ENCODE measurements at places on chromosomes 3 and 15. TPM values are rescaled to one million over a fixed set of nuclear protein-coding genes. Genes with fewer than 3 reads are reported as not detected.

Gene ZPLD1
- 0.17 TPM for total RNA-seq

Gene MYZAP
- not detected for total RNA-seq

Gene MYD88
- total RNA-seq = 10.3 TPM

Gene CKMT1A
- total RNA-seq = not detected

Gene SNURF
- 61.1 TPM for total RNA-seq

Gene CISH
- 0.99 TPM for total RNA-seq

Gene BCL6
- total RNA-seq = 32.6 TPM

Gene CCRL2
- 0.26 TPM for total RNA-seq

Gene NR1I2
- total RNA-seq = under 0.01 TPM

Gene TRAT1
- total RNA-seq = not detected

Gene TRH
- not detected for total RNA-seq

Gene MINAR1
- total RNA-seq = 0.33 TPM

Gene GOLGA8N
- 3.6 TPM for total RNA-seq

Gene OR5K2
- total RNA-seq = not detected

Gene FRMD4B
- 1.2 TPM for total RNA-seq

Gene CORO2B
- 15.7 TPM for total RNA-seq

All from fibroblast of lung (primary cell).